ENCODE measurements at places on chromosomes 11 and 22.

GRCh38 chr11:126547691-126548090, 192.2 kb downstream of the ST3GAL4 start:
- no peak for DNase-seq

- no peak for DNase-seq
Measured at GRCh38 chr11:83508804-83509203, 222.6 kb upstream of the CCDC90B start.

DNA sequence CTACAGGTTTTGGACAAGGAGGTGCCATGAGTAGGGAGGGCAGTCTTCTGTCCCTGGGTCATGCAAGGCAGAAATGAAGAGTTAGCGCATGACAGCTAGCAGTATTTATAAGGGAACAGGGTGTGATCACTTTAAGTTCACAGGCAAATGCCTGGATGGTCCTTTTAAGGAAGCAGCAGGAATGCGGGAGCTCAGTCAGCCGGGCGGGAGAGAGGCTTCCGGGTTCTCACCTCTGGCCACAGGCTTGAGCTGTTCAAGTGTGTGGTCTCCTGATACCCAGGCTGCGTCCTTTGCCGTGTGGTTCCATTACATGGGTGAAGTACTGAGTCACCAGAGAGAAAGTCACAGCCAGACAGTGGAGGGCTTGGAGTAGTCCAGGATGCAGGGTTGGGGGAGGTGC, 105.4 kb downstream of the BCR start:
- no peak for DNase-seq

DNA sequence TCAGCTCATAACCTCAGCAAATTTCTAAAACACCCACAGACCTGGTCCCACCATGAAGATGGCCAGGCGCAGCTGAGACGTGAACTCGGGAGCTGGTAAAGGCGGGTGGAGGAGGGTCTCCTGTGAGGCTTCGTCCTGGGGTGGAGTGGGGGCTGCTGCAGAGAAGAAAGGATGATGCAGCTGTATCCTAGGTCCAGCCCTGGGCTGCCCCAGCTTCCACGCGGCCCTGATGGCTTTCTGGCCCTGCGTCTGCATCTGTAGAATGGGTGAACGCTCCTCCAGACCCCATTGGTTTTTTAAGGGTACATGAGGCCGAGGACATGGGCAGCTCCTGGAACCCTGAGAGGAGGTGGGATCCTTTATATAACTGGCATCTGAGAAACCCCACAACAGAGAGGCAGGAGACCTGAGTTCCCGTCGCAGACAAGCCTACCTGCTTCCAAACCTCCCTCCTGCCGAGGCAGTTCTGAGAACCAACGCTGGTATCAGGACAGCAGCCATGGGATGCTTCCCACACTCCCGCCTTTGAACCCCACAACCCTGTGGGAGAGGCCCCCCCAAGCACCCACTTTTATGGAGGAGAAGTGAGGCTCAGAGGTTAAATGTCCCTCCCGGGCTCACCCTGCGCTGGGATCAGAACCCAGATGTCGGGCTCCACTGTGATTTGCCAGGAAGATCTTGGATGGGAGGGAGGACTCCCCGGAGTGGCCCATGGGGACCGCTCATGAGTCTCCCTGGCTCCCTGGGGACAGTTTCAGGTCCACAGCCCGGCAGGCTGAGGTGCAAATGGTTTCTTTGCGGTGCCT, 55.2 kb upstream of the FGF3 start:
- DNase-seq = no peak

GRCh38 chr11:66448523-66448922, 9.9 kb upstream of the MRPL11 start:
- DNase-seq = no peak

Measured in CD4-positive, alpha-beta T cell treated with Interleukin-15 for 1 hour (primary cell).